CD4-positive, alpha-beta T cell treated with Interleukin-10 for 1 hour (primary cell): ENCODE measurements at places on chromosomes 11 and 22.

GRCh38 chr11:14826600-14826999 is 65.4 kb downstream of the CYP2R1 start:
- DNase-seq: no peak

- no peak for DNase-seq
These were observed 15.0 kb downstream of the APOBEC3F start for GRCh38 chr22:39055658-39056057.

DNA sequence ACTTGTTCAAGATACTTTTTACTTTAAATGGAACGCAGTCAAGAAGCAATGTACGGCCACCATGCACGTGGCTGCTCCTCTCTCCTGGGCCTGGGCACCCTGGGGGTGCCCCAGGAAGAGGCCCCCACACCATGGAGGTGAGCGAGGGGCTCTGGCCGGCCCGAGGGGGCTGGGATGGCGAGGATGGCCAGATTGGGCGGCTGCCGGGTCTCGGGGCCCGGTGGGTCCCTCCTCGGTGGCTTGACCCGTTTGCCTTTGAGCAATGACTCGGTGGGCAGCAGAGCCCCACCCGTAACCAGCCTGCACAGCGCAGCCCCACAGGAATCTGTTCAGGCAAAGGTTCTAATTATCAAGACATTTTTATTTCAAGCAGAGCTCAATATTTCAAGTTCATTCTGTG is 167.4 kb downstream of the BRD1 start:
- DNase-seq: no peak

DNA sequence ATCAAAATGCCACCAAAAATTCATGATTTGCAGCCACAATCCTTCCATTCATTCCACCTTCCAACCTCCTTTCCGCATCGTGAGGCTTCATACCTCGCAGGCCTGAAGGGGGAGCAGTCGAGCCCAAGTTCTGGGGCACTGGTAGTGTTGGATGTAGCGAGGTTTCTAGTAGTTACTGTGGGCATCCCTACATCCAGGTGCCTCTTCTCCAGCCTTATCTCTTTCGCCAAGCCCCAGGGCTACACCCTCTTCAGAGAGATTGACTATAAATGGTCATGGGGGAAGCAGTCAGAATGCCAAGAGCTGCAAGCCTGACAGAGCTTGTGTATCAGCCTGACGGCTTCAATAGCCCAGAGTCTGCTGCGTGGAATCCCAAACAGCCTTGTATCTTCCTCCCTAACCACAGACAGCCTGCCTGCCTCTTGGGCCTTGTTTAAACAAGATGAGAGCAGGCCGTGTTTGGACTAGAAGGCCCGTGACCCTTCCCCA is 28.9 kb downstream of the CLMP start:
- DNase-seq: no peak

DNA sequence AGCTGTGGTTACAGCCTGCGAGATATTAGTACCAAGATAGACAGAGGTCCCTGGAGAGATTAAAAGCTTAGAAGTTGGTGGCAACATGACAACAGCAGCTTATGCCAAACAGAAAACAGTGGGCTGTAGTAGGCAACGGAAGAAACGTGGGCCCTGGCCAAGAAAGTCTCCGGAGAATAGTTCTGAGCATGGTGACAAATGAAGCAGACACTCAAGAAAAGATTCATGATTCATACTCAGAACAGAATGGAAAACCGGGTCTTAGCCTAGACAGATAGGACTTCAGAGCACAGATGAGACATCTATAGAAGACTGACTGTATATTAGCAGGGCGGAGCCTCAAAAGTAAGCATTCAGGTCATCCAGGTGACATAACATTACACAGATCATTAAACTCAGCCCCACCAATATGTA is 727.4 kb downstream of the ETS1 start:
- no peak for DNase-seq

DNA sequence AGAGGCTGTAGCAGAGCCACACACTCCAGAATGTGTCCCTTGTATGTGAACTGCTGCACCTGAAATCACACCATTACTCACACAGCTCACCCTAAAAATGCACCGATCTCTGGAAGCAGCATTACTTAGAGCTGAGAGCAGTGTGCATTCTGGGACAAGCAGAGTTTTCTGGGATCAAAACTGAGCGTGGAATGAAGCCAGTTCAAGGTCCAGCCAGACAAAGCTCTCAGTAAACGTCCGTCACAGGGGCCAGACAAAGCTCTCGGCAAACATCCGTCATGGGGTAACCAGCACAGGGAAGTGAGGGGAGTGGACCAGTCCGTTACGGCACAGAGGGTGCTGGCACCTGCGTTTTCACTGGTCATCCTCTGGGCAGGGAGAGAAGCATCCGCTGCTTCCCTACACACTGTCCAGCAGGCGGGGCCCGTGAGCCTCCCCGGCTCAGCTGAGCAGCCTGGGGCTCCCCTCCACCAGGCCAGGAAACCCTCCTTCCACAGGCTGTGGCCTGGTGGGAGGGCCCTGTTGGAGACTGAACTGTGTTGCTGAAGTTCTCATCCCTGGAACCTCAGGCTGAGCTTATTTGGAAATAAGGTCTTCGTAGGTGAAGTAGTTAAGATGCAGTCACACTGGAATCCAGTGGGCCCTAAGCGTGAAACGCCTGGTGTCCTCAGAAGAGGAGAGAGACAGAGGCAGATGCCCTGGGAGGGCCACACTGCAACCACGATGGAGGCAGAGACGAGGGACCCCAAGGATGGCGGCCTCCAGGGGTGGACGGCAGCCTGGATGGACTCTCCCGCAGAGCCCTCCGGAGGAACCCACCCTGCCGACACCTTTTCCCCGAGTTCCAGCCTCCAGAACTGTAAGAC is 883.9 kb downstream of the BRD1 start:
- DNase-seq: no peak
